Thoracic aorta (tissue), 2 donors: ENCODE measurements at places on chromosomes 7 and 10. TPM values are rescaled to one million over a fixed set of nuclear protein-coding genes. Genes with fewer than 3 reads are reported as not detected.

MBL2 gene
- total RNA-seq: not detected

NSMCE4A gene
- total RNA-seq: 64.0 TPM

PWWP2B gene
- total RNA-seq: 5.3 TPM

ANKIB1 gene
- 33.3 TPM for total RNA-seq

AHR gene
- 131 TPM for total RNA-seq

RNF32 gene
- total RNA-seq: not detected

ASB10 gene
- not detected for total RNA-seq

CRYGN gene
- 0.35 TPM for total RNA-seq
